Small intestine (tissue), 16 donors: ENCODE measurements at places on chromosomes 2 and 18. TPM values are rescaled to one million over a fixed set of nuclear protein-coding genes. Genes with fewer than 3 reads are reported as not detected.

GRCh38 chr18:49913221-49913620, 99.9 kb upstream of the ACAA2 start:
- H3K36me3 ChIP-seq: peaks cover 10% of the 10 kb centered on the region
- no peak for DNase-seq
- no peak overlapping the region for H3K27ac ChIP-seq

DNA sequence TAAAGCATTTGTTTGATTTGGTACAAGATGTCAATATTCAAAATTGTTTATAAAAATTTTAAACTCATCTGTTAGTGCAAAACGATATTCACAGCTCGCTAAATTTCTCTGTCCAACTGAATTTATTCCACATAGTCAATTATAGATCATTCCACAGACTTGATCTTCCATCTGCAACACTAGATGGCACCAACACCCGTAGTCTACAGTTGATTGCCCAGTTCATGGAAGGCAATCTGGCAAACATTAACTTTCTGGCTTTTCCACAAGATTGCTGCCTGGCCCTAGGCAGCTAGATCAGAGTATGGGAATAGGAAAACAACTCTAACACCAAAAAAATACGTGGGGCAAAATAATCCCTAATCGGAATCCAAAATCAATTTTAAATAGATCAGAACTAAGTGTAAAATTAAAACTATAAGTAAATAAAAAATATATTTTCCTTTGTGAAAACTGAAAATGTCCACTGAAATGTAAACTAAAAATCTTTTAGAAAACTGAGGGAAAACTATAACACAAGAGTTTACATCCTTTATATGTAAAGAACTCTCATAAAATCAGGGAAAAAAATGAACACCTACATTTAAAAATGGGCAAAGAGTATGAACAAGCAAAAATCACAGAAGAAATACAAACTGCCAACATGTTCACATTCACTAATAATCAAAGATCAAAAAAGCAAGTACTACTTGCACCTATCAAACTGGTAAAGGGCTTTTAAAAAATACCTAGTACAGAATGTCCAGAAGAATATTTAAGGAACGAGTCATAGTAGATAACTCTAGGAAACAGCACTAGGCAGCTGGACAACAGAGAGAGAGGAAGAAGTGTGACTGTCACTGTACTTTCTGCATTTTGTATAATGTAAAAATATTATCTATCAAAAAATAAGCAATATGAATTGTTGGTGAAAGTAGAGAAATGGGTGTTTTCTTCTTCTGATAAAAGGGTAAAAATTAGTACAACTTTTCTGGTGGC, 35.0 kb downstream of the RTN4 start:
- no peaks in the 10 kb centered on the region for H3K36me3 ChIP-seq
- no peak overlapping the region for H3K4me3 ChIP-seq
- H3K27me3 ChIP-seq: no peaks in the 10 kb centered on the region
- peaks cover 7% of the 10 kb centered on the region for H3K4me1 ChIP-seq

ZNF804A gene
- 0.54 TPM for polyA plus RNA-seq

- DNase-seq: no peak
- H3K27me3 ChIP-seq: no peaks in the 10 kb centered on the region
- no peak overlapping the region for H3K27ac ChIP-seq
- H3K4me1 ChIP-seq: no peaks in the 10 kb centered on the region
- H3K36me3 ChIP-seq: no peaks in the 10 kb centered on the region
- H3K4me3 ChIP-seq: no peak overlapping the region
Measured at GRCh38 chr2:173298536-173299097, 56.1 kb upstream of the CDCA7 start.

GRCh38 chr2:151071382-151071781, 190.3 kb downstream of the RBM43 start:
- H3K4me3 ChIP-seq: no peak overlapping the region
- H3K4me1 ChIP-seq: no peaks in the 10 kb centered on the region
- H3K27ac ChIP-seq: no peak overlapping the region
- no peak for DNase-seq
- no peaks in the 10 kb centered on the region for H3K27me3 ChIP-seq
- H3K36me3 ChIP-seq: no peaks in the 10 kb centered on the region

DNA sequence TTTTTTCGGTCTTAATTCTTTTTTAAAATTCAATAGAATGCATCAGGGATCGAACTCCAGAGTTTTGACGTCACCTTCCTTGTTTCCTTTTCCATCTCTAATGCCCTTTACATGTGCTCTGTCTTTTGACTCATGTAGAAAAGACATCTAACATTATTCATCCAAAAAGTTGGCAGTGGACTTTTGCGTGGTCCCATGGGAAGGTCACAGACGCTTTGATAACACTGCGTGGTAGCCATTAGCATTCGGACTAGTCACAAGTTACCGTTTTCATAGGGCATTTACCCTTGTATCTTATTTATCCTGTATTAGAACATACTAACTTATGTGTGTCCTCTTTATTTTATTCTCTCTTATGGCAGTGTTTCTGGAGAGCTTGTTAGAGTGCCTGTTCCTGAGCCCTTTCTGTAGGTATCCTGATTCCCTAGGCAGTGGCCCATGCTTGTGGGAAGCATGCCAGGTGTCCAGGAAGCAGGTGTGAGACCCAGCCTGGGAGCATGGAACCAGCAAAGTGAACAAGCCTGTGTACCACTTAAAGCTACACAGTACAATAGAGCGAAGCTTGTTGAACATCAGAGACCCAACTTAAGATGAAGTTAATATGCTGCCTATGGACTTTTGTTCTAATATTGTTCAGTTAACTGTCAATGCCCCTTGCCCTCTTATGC, 73.6 kb upstream of the RBM44 start:
- peak overlapping the region; percentile 61 for H3K27ac ChIP-seq
- no peak overlapping the region for H3K4me3 ChIP-seq
- peaks cover 49% of the 10 kb centered on the region for H3K4me1 ChIP-seq
- no peaks in the 10 kb centered on the region for H3K27me3 ChIP-seq

C2orf74 gene
- 5.1 TPM for polyA plus RNA-seq

GRCh38 chr2:241606186-241606585, 30.8 kb downstream of the THAP4 start:
- peaks cover 57% of the 10 kb centered on the region for H3K36me3 ChIP-seq
- no peaks in the 10 kb centered on the region for H3K27me3 ChIP-seq
- no peak overlapping the region for H3K27ac ChIP-seq

DNA sequence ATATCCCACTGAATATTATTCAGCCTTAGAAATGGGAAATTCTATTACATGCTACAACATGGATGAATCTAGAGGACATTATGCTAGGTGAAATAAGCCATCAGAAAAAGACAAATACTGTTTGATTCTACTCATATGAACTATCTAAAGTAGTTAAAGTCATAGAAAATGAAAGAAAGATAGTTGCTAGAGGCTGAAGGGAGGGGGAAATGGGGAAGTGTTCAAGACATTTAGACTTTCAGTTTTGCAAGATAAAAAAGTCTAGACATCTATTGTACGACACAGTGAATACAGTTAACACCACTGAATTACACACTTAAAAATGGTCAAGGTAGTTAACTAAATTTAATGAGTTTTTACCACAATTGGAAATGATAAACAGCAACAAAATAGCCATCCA, 835.9 kb upstream of the CHAC2 start:
- H3K36me3 ChIP-seq: no peaks in the 10 kb centered on the region
- no peaks in the 10 kb centered on the region for H3K4me1 ChIP-seq
- no peaks in the 10 kb centered on the region for H3K27me3 ChIP-seq
- no peak overlapping the region for H3K27ac ChIP-seq
